ENCODE measurements at places on chromosomes 2 and 18. TPM values are rescaled to one million over a fixed set of nuclear protein-coding genes. Genes with fewer than 3 reads are reported as not detected.
A peak's percentile ranks its signal among the peaks of the same experiment; 100 is the strongest.

The RASGRP3 gene
- polyA plus RNA-seq = 16.0 TPM

The RAMP1 gene
- polyA plus RNA-seq = not detected

The YES1 gene
- polyA plus RNA-seq = 12.6 TPM

The PFN4 gene
- 0.27 TPM for polyA plus RNA-seq

The GPR35 gene
- polyA plus RNA-seq = 0.18 TPM

GRCh38 chr2:228532233-228532632 lies 350.7 kb upstream of the SPHKAP start:
- DNase-seq = no peak

DNA sequence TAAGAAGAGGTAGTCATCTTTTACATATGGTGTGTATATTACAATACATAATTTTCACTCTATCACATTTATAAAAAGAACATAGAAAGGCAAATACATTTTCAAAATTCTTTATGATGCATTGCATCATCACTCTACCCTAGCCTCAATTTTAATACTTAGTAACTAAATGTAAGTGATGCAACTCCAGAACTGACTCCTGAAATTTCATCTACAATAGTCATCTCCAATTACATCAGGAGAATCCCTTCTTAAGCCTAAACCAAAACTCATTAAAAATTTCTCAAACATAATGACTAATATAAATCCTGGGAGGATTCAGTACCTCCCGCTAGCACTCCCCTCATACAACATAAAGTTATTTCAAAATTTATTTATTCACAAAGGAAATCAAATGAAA lies 15.9 kb downstream of the TMX3 start:
- DNase-seq = no peak

The FEV gene
- polyA plus RNA-seq = not detected

The TTC32 gene
- polyA plus RNA-seq = 8.7 TPM

The HTRA2 gene
- polyA plus RNA-seq = 54.1 TPM

DNA sequence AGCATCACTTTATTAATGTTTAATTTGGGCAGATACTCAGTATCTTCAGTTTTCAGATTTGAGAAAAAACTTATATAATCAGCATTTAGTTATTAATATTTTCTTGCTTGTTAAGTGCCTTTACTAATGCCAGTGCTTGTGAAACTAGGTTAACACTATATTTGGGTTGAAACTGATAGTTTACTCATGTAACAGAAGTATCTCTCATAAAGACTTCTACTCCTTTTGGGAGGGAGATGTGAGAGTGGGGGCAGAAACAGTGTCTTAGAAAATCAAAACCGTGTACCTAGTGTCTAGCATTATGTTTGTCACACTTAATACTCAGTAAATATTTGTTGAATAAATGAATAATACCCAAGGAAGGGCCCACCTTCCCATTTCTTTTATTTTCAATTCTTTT lies 129.5 kb downstream of the MSTN start:
- no peak for DNase-seq

DNA sequence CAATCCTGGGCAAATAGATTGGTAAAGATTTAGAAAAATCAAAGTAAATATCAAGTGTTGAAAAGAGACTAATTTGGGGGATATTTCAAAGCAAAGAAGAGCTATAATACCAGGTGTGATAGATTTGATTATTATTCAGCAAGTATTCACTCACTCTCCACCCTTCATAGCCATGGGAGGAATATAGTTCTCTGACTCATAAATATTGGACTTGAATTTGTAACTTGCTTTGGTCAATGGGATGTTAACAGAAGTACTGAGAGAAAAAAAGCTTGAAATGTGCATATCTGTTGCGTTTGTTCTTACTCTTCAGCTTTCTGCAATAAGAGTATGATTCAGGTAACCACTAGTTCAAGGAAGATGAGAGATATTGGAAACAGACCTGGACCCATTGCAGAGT lies 54.5 kb upstream of the IKZF2 start:
- DNase-seq = no peak

DNA sequence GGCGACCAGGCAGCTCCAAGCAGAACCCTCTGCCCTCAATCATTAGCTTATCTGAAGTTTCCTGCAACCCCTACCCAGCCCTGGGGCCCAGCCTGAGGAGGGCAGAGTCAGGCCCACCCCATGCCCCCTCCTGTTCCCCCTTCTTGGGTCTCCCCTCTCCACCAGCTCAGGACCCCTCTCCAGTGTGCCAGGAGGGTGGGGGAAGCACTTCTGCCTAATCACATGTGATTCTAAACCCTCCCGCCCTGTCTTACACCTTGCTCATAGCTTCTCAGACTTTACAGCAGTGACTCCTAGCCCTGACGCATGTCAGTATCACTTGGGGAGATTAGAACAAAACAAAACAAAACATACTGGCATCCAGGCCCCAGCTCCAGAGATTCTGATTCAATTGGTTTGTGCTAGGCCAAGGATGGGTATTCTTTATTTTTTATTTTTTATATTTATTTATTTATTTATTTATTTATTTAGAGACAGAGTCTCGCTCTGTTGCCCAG lies 42.5 kb upstream of the ASAP2 start:
- DNase-seq = no peak

DNA sequence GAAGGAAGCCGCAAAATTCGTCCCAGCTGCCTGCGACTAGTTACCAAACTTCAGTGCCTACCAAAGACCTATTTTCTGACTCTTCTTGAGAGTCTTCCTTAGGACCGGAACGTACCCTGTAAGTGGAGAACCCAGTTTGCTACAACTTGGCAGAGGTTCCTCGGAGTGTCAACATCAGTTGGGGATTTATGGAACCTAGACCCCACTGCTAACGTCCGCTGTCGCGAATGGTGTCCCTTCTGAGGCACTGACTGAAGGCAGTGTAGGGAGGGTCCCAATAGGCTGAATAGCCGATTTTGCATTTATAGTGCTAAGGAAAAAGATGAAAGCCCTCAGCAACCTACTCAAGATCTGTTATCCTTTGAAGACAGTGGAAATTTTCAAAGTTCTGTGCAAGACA lies 568 bp upstream of the STK17B start:
- peak; percentile 34 for DNase-seq

DNA sequence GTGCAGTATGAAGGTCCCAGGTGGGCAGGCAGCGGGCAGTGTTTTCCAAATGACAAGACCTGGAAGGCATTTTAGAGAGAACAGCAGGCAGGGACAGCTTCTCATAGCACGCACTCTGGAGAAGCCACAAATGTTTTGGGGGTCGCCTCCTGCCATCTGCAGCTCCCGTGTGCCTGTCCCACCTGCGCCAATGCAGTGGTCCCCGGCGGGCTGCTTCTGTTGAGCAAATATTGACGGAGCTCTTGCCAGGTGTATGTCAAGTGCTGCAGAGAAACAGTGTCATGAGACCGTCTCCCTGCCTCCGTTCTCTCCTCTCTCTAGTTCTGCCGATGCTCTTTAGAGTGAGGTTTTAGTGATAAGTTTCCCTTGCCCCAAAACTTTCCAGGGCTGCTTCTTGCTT lies 174.8 kb downstream of the LDLRAD4 start:
- DNase-seq = no peak

The SH3RF3 gene
- polyA plus RNA-seq = 3.9 TPM

Measured in endothelial cell of umbilical vein (primary cell).